SK-N-DZ (cell line): ENCODE measurements at places on chromosomes 1 and 21.

GRCh38 chr21:37220433-37220980 lies 46.6 kb downstream of the VPS26C start:
- DNase-seq, result no peak

- DNase-seq, result no peak
Measured at GRCh38 chr1:51115714-51116404, 13.8 kb downstream of the C1orf185 start.

- peak; percentile 43 for DNase-seq
Measured at GRCh38 chr1:155125946-155126555, 1.6 kb upstream of the EFNA1 start.

DNA sequence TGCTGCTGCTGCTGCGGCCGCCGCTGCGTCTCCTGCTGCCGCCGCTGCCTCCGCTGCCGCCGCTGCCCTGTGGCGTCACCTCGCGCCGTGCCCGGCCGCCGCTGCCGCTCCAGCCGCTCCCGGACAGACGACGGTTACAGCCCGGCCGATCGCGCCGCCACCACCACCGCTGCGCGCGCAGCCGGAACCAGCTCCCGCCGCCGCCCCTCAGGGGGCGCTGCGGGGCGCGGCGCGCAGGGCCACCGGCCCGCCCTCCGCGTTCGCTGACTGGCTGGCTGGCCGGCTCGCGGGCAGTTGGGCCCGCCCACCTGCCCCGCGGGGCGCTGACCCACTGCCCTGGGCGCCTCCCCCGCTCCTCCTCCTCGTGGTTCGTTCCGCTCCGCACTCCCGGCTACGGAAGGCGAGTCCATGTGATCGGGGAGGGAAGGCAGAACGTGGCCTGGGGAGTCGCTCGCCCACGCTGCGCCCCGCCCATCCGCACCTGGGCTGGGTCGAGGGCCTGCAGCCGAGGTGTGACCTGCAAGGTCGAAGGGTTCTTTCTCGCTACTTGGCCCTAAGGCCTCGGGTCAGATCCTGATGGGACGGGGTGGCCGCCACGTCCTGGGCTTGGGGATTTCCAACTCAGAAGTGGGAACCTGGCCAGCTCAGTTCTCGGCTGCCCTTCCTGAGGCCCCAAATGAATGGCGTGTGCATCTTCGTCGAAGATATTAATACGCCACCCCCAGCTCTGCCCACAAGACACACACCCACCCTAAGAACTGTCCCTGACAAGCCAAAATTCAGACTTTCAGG lies at the start of gene PTP4A2:
Gene PTP4A2, minus strand, starts transcription at position 185 of the 792 bp plus-strand sequence. CDS start 19,303 bp downstream, outside the sequence.
- DNase-seq, result peak; percentile 91
